ENCODE measurements at places on chromosomes 7 and 10. TPM values are rescaled to one million over a fixed set of nuclear protein-coding genes. Genes with fewer than 3 reads are reported as not detected.

LRGUK gene
- total RNA-seq = 0.20 TPM

FAM131B gene
- 0.48 TPM for total RNA-seq

ATRNL1 gene
- 0.73 TPM for total RNA-seq

KIN gene
- 12.5 TPM for total RNA-seq

FBXO24 gene
- total RNA-seq = 1.2 TPM

GIMAP4 gene
- total RNA-seq = 198 TPM

HABP2 gene
- total RNA-seq = not detected
